ENCODE measurements at places on chromosomes 16 and 17.

GRCh38 chr17:65156185-65156834 lies 19.1 kb downstream of the RGS9 start:
- no peak for DNase-seq

DNA sequence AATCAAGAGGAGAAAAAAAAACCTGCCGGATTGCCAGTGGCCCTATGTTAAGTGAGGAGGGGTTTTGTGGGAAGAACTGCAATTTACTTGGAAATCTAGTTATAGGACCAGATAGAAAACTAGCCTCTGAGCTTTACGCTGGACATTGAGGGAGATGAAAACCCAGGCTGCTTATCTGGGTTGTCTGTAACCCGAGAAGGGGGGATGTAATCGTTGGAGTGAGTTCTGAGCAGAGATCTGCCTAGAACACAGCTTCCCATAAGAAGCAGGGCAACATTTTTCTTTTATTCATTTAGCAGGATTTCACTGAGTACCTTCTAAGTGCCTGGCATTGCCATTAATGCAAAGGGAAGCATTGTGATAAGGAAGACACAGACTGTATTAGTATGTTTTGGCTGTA lies 70.6 kb downstream of the KATNIP start:
- no peak for DNase-seq

DNA sequence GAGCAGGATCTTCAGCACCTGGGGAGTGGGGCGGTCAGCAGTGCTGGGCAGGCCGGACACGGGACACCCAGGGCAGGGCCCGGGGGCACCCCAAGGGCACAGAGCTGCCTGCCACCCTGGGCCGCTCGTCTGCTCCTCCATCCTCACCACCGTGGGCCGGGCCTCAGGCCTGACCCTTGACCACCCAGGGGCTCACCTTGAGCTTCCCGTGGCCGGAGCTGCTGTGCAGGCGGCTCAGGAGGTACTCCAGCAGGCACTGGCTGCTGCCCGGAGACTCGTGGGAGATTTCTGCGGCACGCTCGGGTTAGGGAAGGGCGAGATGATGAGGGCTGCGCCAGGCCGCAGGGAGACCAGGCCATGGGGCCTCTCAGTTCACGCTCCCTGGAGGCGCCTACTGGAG lies 2.1 kb downstream of the TEPSIN start:
- DNase-seq: no peak

DNA sequence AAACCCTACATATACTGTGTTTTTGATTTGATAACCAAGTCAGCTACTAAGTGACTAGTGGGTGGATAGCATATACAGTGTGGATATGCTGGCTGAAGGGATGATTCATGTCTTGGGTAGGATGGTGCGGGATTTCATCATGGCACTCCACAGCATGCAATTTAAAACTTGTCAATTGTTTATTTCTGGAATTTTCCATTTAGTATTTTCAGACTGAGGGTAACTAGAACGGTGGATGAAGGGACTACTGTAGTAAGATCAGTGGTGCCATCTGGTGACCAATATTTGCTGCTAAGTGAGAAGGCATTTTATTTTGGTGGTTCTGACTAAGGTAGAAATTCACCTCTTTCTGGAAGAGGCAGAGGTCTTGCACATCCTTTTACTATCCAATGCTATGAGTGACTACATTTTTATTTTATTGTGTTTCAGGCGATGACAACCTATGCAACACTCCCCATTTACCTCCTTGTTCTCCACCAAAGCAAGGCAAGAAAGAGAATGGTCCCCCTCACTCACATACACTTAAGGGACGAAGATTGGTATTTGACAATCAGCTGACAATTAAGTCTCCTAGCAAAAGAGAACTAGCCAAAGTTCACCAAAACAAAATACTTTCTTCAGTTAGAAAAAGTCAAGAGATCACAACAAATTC lies 3.1 kb downstream of the CDC6 start:
- no peak for DNase-seq

DNA sequence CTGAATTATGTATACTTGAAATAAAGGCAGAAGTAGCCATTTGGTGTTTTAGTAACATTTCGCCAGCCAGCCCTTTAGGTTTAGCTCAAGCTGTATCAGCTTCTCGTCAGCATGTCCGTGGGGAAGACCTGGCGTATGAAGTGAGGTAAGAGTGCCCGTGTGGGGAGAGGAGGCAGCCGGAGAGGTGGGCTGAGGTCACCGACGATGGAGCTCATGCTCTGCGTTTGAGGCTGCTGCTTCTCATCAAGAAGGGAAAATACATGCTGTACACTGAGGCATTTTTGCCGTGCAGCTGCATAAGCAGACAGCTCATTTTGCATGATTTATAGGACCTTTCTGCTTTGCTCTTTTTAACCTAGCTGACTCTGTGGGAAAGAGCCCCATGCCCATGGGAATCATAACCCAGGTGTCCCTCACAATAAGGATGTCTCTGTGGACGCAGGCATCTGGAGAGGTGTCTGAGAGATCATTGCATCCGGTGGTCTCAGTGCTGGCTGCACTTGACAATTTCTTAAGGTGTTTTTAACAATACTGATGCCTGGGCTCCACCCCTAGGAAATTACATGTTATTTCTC lies 179.1 kb downstream of the ABCC12 start:
- no peak for DNase-seq

GRCh38 chr17:27461192-27461859 lies 5.1 kb downstream of the KSR1 start:
- DNase-seq: no peak
